Inflammatory macrophage (primary cell): ENCODE measurements at places on chromosomes 11 and 22.
A peak's percentile ranks its signal among the peaks of the same experiment; 100 is the strongest.

- peak; percentile 25 for DNase-seq
Measured at GRCh38 chr11:121340032-121340580, 47.5 kb downstream of the SC5D start.

DNA sequence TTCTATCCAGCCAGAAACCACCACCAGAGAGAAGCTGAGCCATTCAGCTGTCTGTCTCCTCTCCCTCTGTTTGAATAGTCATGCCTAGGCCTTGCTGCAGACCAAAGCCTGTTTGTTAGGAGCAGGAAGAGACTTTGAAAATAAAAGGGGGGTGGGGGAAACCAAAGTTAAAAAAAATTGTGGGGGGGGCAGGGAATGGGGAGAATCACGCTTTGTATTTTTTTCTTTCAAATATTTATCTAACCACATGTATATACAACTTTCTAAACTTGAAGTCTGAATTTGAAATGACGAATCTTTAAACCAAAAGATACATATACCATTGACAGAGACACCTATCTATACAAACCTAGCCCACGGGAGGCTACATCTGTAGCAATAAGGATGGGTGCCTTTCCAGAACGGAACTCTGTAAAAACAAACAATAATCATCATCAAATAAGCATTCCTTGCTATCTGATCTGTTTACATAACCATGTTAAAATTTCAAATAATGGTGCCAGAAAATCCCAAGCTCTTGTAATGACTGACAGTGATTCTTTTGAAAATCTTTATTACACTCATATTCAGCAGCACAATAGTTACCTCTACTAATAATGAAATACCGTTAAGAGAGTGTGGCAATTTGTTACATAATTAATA, 14.3 kb downstream of the DDX17 start:
- DNase-seq: no peak

DNA sequence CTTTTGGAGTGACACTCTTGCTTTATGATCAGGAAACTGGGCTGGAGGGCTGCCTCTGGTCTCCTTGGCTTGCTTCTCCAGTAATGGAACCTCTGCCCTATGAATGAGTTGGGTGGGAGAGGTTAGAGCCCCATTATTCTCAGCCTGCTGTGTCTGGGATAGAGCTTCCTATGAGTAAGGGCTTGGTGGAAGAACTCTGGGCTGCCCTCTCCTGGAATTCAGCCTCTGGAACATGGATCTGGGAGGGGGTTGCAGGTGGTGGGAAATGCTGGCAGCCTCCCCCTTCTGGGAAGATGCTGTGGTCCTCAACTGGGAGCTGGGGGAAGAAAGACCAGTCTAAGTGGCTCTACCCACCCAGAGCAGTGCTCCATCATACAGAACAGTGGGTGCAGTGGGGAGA, 81.8 kb upstream of the SYN3 start:
- no peak for DNase-seq

GRCh38 chr11:82701847-82702520, 31.7 kb downstream of the FAM181B start:
- DNase-seq: peak; percentile 46

- no peak for DNase-seq
Measured at GRCh38 chr11:7534042-7534378, 20.2 kb downstream of the PPFIBP2 start.

DNA sequence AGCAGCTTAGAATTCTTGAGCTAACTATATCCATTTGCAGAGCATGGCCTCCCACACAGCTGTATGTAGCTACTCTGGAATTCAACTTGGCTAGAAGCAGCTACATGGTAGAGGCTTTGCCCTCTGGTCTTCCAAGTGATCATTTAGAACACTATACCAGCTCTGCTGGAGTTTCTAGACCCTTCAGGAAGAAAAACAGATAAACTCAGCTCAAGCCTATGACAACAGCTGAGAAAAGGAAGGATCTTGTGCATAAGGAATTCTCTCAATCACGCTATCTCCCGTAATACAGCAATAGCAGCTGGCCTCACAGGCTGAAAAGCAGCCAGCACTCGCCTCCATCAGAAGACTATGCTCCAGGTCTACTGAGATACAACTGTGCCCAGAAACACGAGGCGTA, 50.6 kb upstream of the APOA1 start:
- DNase-seq: no peak

GRCh38 chr11:115612046-115612730, 108.0 kb upstream of the CADM1 start:
- no peak for DNase-seq

DNA sequence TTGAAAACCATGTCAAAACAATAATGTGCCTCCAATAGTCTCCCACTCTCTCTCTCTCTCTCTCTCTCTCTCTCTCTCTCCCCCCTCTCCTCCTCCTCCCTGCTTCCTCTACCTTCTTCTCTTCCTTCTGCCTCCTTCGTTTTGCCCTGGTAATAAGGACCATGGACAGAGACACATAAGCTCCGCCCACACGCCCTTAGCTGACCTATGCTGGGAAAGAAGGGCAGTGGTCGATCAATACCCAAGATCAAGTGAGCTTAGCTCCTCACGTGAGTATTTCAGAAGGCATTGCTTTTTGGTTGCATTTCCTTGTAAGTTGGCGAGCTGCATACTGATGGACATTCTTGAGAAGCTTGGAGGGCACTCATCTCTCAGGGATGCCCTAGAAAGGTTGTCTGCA, 194.8 kb downstream of the MIAT start:
- no peak for DNase-seq

DNA sequence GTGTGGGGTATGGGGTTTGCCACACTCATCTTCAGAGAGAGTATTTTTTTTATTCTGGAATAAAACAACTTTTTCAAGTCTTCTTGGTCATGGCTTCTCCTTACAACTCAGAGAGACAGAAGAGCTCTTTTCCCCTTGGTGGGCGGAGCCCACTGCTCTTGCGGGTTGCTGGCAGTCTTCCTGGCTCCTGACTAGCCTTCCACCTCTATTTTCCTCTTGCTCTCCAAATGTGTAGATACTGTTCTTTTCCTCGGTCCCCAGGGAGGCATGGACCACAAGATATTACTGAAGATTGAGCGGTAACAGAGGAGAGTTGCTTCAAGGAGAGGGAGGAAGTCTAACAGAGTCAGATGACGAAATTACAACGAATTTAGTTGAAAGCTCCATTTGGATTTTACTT, 210.6 kb downstream of the NTM start:
- DNase-seq: no peak

DNA sequence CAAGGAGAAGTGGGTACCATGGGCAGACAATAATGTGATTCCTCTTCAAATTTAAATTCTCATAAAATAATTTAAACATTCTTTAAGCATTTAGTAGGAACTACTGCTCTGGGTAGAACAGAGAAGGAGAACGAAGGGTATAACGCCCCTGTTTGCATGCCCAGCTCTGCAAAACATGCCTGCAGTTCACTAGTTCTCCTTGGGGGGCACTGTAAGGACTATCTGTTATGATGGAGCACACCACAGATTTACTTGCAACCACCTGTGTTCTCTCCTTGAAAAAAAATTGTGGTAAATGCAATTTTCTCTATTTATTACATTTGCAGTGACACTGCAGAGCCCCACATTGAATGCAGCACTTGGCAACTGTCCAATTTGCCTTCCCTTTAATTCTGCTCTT, 100.3 kb downstream of the GUCY1A2 start:
- no peak for DNase-seq

- no peak for DNase-seq
Measured at GRCh38 chr11:29272019-29272654, 744.7 kb downstream of the KCNA4 start.

DNA sequence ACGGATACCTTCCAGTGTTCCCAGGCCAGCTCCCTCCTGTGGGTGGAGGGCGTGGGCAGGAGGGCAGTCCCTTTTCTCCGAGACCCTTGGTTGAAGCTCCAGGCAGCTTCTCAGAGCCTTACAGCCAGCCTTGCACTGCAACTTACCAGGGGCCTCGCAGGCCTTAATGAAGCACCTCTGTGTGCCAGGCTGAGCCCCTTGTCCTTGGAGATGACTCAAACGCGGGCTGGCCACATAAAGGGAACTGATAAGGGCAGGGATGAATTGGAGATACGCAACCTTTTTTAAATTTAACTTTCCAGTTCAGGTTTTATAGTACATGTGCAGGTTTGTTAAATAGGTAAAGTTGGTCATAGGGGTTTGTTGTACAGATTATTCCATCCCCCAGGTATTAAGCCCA, 72.7 kb downstream of the WNT7B start:
- DNase-seq: no peak

DNA sequence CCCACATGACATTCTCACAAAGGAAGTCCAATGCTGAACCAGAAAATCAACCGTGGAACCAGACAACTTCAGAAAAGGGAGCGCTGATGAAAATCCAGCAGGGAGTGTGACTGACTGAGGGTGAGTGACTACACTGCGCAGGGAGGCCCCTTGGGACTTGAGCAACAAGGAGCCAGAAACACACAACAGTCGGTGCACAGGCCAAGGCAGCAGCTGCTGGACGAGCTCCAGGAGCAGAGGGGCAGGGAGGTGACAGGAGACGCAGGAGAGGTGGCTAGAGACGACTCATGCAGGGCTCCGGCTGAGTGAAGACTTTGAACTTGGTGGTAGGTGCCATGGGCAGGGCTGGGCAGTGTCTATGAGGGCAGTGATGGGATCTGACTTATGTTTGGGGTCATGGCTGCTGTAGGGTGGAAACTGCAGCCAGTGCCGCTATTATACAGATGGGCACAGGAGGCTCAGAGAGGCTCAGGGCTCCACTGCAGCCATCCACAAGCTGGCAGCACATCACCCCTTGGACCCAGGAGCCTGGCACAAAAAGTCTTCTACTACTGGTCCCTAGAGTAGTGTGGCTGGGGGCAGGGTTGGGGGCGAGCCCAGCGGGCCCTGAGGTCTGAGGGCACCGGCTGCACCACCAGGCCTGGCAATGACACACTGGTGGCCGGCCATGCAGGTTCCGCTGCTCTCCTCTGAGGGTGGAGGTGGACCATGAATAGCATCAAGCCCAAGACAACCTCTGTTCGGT, 10.3 kb upstream of the FADD start:
- no peak for DNase-seq

GRCh38 chr11:34327804-34328631, 29.8 kb downstream of the ABTB2 start:
- no peak for DNase-seq

- no peak for DNase-seq
Measured at GRCh38 chr11:84824624-84825023, 802.5 kb downstream of the DLG2 start.

DNA sequence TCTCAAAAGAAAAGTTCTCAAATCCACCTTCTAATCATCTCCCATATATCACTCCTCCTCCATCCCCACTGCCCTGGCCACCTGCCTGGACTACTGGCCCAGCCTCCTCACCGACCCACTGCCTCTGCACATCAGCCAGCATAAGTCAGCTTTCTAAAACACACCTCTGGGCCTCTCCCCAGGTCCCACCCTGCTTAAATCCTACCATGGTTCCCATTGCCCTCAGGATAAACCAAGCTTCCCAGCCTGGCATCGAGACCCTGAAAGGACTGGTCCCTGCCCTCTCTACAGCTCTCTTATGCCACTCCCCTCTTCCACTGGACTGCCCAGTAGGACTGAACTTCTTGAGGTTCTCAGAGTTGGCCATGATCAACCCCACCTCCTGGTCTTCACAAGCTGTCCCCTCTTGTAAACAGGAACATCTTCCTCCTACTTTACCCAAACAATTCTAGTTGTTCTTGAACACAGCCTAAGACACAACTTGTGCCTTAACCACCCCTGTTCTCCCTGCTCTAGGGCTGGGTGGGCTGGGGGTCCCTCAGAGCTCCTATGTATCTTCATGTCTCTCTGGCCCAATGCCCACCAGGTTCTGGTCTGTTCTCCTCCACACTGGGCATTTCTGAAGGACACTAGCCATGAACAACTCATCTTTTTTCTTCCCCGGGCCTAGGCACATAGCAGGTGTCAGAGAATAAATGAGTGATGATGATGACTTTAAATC, 12.6 kb upstream of the P2RY6 start:
- no peak for DNase-seq

GRCh38 chr11:97786961-97787360, 1233.8 kb upstream of the CNTN5 start:
- no peak for DNase-seq

DNA sequence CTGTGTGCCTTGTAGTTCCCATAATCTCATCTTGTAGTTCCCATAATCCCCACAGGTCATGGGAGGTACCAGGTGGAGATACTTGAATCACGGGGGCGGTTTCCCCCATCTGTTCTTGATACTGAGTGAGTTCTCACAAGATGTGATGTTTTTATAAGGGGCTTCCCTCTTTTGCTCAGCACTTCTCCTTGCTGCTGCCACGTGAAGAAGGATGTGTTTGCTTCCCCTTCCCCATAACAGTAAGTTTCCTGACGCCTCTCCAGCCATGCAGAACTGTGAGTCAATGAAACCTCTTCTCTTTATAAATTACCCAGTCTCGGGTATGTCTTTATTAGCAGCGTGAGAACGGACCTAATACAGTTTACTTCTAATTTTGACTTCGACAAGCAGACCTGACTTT, 14.0 kb upstream of the SMIM38 start:
- peak; percentile 83 for DNase-seq

DNA sequence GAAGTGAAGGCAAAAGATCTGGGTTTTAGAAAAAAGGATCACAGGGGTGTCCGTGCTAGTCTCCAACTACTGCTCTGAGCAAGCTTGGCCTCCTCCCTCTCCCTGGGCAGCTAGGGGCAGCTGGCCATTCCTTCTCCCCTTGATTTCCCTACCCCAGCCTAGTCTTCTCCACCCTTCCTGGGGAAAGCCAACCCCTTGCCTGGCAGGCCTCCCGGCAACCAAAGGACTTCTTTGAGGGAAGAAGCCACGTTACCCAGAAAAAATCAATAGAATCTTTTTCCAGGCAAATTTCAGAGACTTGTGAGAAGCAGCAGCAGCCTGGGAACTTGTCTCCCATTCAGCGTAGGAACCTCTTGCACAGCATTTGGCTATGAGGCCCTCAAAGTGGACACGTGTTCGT, 91.5 kb downstream of the MIAT start:
- DNase-seq: no peak

- no peak for DNase-seq
Measured at GRCh38 chr11:32426819-32427615, 8.3 kb downstream of the WT1 start.

DNA sequence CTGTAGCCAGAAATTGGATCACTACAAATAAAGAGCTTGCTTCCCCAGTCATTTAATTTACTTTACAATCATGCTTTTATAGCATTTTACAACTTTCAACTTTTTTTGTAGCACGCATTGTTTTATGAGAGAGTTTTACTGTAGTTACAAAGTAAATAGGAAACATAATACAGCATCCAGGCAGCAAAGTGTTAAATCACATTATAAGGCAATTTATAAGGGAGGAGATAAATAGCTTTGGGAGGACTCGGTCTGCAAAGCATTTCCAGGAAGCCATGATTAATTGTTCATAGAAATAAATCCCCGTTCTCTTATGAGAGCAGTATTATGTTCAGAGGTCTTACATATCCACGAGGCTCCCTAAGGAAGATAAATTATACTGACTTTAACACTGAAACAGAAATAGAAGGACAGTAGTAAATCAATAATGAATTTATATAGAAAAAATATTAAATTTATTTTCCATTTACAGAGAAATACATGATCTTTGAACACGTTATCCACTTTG, 792.6 kb upstream of the RAG2 start:
- DNase-seq: no peak
